LoVo (cell line): ENCODE measurements at places on chromosomes 5 and 9.
A peak's percentile ranks its signal among the peaks of the same experiment; 100 is the strongest.

DNA sequence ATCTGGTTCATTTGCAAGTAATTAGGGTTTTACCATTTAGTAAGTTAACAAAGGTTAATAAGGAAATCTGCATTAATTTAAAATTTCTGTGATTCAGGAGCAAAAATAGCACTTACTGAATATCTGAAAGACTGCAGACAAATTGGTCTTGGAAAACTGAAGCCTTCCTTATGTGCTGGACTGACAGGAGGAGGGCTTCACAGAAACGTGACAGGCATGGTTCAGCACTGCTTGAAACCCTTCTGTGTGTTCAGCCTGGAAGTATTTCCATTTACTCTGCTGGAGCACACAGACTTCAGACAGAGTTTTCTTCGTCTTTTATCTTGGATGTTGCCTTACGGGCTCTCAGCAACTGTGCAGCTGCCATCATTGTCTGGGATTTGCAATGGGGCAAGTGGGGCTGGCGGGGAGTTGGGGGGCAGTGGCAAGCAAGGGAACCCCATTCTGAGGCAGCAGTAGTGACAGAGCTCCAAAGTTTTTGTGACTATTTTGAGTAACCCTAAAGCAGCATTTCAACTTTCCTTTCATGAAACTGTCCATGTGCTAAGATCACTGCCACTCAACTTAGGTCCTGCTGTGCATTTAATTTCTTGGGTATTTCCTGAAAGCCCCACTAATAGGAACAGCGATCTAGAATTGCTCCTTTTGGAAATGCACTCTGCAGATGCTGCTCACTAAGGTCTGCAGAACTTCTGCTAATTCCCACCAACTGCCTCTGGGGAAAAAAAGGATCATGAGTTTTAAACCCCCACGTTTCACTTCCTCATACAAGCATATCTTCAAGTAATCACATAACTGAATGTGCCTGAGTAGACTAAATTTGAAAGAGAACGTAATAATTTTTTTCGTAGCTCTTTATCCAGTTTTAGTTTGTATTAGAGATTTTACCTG lies 56.6 kb downstream of the KCNN2 start:
- no peak for DNase-seq

GRCh38 chr9:126448865-126449577 lies 122.4 kb downstream of the MVB12B start:
- DNase-seq, result no peak

- DNase-seq, result peak; percentile 66
Measured at GRCh38 chr9:121360601-121361374, 9.3 kb downstream of the STOM start.

DNA sequence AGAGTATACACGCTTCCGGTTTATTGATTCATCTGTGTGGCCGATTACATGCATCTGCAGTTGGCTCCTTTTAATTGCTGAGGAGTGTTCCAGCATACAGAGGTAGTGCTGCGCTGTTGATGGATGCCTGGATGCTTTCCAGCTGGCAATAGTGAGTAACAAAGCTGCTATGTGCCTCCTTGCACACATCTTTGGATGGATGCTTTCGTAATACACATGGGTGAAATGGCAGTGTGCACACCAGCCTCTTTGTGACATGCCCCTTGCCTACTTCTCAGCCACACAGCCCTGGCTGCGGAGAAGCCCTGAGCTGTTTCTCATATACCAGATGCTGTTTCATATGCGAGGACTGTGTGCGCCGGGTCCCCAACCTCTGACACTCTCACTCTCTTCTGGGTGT lies 151.0 kb downstream of the GADD45G start:
- DNase-seq, result no peak

GRCh38 chr9:114367772-114368569 lies 19.8 kb downstream of the AKNA start:
- no peak for DNase-seq

GRCh38 chr5:164377746-164378145 lies 872.3 kb downstream of the MAT2B start:
- DNase-seq, result no peak

DNA sequence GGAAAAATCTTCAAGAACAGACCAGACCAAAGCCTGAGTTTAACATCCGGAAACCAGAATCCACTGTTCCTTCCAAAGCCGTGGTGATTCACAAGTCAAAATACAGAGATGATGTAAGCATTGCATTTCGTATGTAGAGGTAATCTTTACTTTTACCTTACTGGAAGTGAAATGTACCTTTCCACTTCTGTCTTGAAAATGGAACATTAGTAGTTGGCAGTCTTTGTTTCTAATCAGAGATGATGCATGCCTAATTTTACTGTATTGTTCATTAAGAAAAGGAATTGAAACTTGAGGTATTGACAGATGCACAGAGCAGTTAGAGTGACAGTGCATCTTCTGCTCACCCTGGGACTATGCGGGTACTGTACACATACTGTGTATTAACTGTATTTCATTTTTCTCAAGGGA lies 34.6 kb downstream of the HABP4 start:
- no peak for DNase-seq

DNA sequence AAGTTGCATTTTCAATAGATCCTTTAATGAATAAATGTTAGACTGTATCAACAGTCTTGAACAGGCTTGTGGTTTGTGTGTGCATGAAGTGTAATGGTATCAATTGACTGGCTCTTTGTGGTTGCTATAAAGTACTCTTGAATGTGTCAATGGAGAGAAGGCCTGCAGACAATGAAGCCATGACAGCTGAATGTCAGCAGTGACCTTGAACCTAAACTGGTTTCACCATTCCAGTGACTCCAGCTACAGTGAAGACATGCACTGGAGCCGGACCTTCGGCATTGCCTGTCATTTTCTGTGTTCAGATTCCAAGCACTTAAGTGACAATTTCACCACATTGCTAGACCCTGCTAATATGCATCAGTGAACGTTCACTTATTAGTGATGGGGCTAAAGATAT lies 276.0 kb upstream of the TMEM161B start:
- DNase-seq, result no peak
